ENCODE measurements at places on chromosomes 6 and 20. TPM values are rescaled to one million over a fixed set of nuclear protein-coding genes. Genes with fewer than 3 reads are reported as not detected.

The MLN gene
- total RNA-seq = not detected

The VPS52 gene
- 51.2 TPM for total RNA-seq

- no peak for DNase-seq
Observed at GRCh38 chr20:16011519-16011918, 561.7 kb downstream of the KIF16B start.

GRCh38 chr6:11625302-11625701 lies 87.8 kb downstream of the TMEM170B start:
- no peak for DNase-seq

- DNase-seq = peak; percentile 12
Observed at GRCh38 chr6:164151161-164152120, 736.9 kb downstream of the QKI start.

DNA sequence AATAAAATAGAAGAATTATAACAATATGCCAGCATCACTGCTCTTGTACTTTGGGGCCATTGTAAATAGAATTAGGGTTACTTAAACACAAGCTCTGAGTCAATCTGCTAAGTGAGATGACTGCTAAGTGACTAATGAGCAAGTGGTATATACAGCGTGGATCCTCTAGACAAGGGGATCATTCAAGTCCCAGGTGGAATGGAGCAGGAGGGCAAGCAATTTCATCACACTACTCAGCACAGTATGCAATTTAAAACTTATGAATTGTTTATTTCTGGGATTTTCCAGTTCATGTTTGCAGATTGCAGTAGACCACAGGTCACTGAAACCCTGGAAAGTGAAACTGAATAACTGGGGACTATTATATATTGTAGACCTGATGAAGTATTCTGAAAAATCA lies 235.3 kb downstream of the BTBD3 start:
- no peak for DNase-seq

GRCh38 chr6:15970517-15970916 lies 158.4 kb upstream of the MYLIP start:
- no peak for DNase-seq

DNA sequence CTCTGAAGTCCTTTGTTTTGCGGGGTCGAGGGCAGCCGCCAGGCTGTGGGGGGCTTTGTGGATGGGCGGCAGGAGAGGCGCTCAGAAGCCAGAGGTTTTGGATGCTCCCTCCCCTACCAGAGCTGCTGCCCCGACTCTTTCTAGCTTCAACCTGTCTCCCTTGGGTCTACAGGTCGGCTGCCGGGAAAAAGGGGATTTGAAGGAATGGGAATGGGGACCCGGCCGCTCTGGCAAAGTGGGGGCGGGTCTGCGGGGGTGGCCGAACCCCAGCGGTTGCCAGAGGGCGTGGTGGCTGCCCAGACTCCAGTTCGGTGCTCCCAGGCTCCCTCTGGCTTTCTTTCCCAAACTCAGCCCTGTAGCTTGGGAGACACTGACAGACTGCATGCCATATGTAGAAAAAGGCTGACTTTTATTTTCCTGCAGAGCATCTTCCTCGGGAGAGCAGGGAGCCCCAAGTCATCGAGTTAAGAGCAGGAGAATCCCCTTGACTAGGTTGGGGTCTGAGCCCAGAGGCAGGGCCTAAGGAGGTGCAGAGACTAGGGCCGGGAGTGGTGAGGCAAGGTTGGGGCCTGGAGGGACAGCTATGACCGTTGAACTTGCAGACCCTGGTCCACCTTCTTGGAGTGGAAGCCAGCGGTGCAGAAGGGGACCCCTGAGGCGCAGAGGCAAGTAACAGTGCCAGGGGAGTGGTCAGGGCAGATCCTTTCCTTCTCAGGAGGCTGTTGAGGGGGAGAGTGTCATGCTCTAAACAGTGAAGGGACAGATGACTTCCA lies 1.4 kb upstream of the PPP1R18 start:
- peak; percentile 78 for DNase-seq

GRCh38 chr6:56541030-56541600 lies 101.6 kb downstream of the DST start:
- DNase-seq = no peak

GRCh38 chr6:111843347-111844147 lies 29.7 kb downstream of the FYN start:
- peak; percentile 80 for DNase-seq

- no peak for DNase-seq
Observed at GRCh38 chr6:4359108-4359730, 223.8 kb upstream of the ECI2 start.

The LATS1 gene
- total RNA-seq = 13.5 TPM

The BPIFA1 gene
- total RNA-seq = not detected

The SLC22A16 gene
- not detected for total RNA-seq

DNA sequence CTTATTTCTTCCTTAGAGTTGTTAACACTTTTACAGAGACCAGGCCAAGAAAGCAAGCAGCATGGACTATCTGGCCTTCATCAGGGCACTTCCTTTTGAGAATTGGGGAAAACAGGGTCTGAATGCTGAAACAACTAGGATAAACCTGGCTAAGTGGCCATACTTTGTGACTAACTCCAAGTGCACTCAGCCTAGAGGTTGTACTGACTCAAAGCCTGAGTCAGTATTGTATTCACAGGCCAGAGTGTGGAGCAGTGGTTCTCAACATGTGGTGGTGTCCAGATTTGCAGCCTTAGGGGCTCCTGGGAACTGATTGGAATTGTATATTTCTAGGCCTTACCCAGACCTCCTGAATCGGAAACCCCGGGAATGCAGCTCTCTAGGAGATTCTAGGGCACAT lies 20.1 kb downstream of the SEC23B start:
- DNase-seq = no peak

The COL9A1 gene
- not detected for total RNA-seq

DNA sequence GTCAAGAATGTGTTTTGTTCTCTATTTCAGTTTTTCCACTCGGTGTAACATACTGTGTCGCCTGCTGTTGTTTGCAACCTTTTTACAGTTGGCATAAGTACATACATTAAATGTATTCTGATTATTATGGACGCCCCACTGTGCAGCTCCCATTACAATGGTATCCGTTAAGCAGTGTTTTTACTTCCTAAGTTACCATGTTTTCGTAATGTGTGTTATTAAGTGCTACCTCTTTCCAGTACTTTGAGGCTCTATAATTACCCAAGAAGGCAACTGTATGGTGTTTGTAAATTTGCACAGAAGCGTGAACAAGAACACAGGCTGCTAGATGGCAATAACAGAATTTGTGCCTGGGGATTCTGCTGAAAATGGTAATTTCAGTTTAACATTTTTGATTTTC lies 568.0 kb upstream of the MARCKS start:
- no peak for DNase-seq

GRCh38 chr6:52283111-52283510 lies 1.4 kb downstream of the MCM3 start:
- DNase-seq = no peak

DNA sequence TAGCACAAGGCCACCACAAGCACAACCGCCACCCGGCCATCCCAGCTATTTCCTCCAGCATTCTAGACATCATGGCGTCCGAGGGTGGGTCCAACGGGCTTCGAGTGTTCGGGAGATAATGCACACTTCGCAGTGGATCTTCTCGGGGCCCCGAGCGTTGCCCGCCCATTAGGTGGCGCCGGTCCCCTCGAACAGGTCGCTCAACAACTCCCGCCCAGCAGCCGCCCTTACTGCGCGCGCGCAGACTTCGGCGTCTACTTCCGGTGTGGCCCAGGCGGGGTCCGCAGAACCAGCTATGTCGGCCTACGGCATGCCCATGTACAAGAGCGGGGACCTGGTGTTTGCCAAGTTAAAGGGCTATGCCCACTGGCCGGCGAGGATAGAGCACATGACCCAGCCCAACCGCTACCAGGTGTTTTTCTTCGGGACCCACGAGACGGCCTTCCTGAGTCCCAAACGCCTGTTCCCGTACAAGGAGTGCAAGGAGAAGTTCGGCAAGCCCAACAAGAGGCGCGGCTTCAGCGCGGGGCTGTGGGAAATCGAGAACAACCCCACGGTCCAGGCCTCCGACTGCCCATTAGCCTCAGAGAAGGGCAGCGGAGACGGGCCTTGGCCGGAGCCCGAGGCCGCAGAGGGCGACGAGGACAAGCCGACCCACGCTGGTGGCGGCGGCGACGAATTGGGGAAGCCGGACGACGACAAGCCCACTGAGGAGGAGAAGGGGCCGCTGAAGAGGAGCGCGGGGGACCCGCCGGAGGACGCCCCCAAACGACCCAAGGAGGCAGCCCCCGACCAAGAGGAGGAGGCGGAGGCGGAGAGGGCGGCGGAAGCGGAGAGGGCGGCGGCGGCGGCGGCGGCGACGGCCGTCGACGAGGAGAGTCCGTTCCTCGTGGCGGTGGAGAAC lies at the start of gene HDGFL1:
Gene HDGFL1 (plus strand): TSS at position 286 of the 904 bp plus-strand sequence. CDS start 10 bp downstream, at position 296.
- DNase-seq = no peak

GRCh38 chr6:14957355-14958059 lies 288.4 kb upstream of the JARID2 start:
- no peak for DNase-seq

The ARFGEF3 gene
- 0.05 TPM for total RNA-seq

The ADGRG6 gene
- total RNA-seq = 1.4 TPM

- peak; percentile 87 for DNase-seq
Observed at GRCh38 chr6:16849988-16850680, 88.9 kb upstream of the ATXN1 start.

- DNase-seq = no peak
Observed at GRCh38 chr20:18743665-18744440, 69.7 kb upstream of the SCP2D1 start.

DNA sequence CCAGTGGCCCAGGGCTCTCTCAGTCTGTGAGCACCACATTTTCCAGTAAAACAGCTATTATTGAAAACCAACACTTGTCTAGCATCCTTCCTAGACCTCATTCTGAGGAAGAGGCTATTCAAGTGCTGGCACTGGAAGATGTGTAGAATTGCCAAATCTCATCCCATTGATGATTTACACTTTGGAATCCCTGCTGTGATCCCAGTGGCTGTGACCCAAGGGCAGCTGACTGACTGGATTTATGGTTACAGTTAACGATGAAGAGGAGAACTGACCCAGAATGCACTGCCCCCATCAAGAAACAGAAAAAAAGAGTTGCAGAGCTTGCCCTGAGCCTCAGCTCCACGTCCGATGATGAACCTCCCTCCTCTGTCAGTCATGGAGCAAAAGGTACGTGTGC lies 2.4 kb downstream of the CMTR1 start:
- no peak for DNase-seq

- DNase-seq = no peak
Observed at GRCh38 chr6:81067057-81067456, 685.4 kb downstream of the TENT5A start.

The EYS gene
- total RNA-seq = not detected

The SIGLEC1 gene
- 1.3 TPM for total RNA-seq

The DCDC2 gene
- total RNA-seq = 0.08 TPM

The WFDC5 gene
- total RNA-seq = not detected

- DNase-seq = no peak
Observed at GRCh38 chr6:3204921-3205320, 22.5 kb downstream of the TUBB2B start.

The FAM217B gene
- 10.0 TPM for total RNA-seq

GRCh38 chr6:134950482-134950881 lies 581 bp upstream of the ALDH8A1 start:
- DNase-seq = no peak

DNA sequence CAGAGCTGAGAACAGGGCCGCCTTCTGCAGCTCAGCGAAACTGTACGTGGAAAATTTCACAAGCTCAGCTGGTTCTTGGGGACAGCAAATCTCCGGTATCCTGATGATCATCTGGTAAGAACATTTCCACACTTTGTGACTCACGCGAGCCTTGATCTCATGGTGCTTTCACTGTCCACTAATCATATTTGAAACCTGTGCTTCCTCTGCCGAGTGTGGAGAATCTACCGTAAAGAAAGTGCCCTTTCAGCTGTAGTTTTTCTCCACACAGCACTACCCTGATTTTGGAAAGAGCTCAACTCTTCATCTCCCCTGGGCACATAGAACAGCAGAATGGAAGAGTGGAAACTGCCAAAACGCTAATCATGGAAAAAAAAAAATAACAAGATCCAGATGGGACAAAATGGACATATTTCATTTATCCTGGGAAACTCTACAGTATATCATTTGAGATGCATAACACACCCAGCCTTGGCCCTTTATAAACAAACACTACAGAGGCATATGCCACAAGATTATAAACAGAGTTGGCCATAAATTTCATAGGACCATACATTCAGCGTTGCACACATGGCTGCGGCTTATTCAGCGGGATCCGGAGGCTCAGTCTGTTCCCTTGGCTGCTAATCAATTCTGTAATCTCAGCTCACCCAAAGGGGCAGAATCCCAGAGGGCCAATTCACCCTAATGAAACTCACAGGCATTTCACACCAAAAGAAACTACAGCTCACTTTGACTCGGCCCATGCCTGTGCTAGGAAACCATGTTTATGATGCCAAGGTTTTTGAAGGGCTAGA lies 434.5 kb downstream of the HDGFL1 start:
- DNase-seq = peak; percentile 66

- peak; percentile 97 for DNase-seq
Observed at GRCh38 chr20:50120935-50121693, 8.2 kb upstream of the UBE2V1 start.

The ANKRD6 gene
- total RNA-seq = 4.0 TPM

The PTK6 gene
- total RNA-seq = 5.2 TPM

DNA sequence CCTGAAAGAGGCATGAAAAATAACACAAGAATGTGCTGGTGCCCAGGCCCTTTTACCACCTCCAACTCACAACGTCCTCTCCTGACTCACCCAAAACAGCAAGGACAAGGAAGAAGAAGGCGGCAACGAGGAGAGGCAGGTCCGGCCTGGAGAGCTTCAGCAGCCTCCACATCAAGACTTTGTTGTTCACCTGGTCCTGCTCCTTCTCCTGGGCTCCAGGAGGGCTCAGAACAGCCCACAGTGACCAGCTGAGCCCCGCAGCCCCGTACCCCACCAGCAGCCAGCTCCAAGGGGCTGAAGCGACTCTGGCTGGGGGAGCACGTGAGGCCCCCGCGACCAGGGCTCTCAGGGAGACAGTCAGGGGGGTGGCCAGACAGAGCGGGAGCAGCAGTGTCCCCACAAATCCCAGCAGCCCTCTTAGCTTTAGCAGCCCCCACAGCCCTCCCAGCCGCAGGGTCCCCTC lies 857 bp downstream of the TAP2 start:
- DNase-seq = no peak

The OPRM1 gene
- not detected for total RNA-seq

The LAMA2 gene
- 121 TPM for total RNA-seq

GRCh38 chr20:11544029-11544678 lies 373.5 kb upstream of the BTBD3 start:
- peak; percentile 83 for DNase-seq

The HLA-DQB2 gene
- not detected for total RNA-seq

GRCh38 chr6:106763361-106763760 lies 134.0 kb downstream of the QRSL1 start:
- no peak for DNase-seq

- DNase-seq = no peak
Observed at GRCh38 chr20:22572491-22572890, 11.9 kb downstream of the FOXA2 start.

GRCh38 chr6:78952362-78952761 lies 85.0 kb downstream of the IRAK1BP1 start:
- no peak for DNase-seq

The PI16 gene
- total RNA-seq = not detected

DNA sequence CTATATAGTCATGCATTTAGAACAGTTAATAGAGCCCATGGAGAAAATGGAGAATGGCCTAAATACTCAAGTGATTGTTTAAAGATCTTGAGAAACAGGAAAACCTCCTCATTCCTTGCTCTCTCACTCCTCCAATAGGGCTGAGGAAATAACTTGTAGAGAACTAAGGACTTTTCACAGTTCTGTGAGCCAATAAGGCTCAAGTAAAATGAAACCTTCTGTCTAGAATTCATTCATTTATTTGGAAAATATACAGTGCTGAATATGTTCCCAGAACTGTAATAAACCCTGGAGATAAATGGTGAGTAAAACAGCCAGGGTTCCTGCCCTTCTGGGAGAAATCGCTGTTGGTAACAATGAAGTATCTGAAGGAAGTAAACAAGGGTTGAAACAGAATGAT lies 35.3 kb downstream of the ELOVL2 start:
- peak; percentile 5 for DNase-seq
